NCI-H146 (cell line): ENCODE measurements at places on chromosomes 16 and 17.

DNA sequence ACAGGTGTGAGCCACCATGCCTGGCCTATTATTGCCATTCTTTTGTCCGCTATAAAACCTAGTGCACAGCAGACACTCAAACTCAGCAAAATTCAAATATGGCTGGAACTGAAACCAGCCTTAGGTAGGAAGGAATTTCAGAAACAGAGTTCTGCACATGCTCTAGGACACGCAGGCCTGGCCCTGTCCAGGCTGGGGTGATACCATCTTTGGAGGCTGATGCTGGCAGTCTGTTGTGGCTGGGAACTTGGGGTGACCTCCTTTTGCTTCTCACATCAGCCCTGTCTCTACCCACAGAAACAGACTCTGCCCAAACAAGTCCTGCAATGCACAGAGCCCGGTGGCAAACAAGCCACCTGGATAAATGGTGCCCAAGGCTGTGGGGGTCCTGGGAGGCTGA, 12.6 kb upstream of the KIFC3 start:
- DNase-seq: no peak

DNA sequence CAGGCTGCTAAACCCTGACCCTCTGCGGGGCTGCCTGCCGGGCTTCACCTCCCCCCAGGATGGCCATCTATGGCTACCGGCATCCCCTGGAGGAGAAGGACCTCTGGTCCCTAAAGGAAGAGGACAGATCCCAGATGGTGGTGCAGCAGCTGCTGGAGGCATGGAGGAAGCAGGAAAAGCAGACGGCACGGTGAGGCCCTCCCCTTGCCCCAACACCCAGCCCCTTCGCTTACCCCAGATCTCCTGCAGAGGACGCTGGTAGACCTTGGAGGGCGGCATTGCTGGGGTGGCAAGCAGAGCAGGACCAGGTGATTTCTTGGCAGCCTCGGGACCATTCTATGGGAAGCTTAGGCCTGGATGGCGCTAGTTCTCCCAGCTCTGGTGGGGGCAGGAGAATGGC, 24.5 kb downstream of the ABCC3 start:
- DNase-seq: no peak

GRCh38 chr16:4298761-4299522, 16.9 kb upstream of the GLIS2 start:
- DNase-seq: no peak

DNA sequence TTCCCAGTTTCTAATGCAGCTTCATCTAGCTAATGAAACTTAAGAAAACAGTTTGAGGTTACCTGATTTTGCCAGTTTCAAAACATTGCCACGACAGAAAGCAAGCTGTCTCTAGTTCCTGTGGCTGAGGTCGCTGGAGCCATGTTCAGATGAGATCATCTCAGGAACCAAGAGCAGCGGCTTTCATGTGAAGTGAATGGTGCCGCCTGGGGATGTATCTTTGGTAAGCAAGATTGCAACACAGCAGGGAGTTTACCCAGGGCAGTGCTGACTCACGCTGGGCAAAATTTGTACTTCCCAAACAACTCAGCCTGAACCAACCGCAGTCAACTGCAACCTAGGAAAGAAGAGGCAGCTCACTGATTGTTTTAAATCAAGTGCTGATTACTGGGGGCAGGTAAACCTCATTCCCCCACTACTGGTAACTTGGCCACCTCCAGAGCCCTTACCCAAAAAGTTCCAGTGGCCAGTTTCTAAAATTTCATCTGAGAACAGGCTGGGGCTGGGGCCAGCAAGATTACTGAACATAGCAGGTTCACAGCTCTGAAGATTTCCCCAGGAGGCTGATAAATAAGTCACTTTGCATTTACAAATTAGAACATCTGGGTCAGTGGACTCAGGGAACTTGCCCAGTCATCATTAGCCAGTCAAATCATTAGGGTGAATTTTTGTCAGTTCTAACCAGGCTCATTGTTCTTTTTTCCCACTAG, at the start of gene RFFL:
Gene RFFL (minus strand): TSS at position 194 of the 710 bp plus-strand sequence. CDS start 37,154 bp downstream, outside the sequence.
- DNase-seq: peak; percentile 94

DNA sequence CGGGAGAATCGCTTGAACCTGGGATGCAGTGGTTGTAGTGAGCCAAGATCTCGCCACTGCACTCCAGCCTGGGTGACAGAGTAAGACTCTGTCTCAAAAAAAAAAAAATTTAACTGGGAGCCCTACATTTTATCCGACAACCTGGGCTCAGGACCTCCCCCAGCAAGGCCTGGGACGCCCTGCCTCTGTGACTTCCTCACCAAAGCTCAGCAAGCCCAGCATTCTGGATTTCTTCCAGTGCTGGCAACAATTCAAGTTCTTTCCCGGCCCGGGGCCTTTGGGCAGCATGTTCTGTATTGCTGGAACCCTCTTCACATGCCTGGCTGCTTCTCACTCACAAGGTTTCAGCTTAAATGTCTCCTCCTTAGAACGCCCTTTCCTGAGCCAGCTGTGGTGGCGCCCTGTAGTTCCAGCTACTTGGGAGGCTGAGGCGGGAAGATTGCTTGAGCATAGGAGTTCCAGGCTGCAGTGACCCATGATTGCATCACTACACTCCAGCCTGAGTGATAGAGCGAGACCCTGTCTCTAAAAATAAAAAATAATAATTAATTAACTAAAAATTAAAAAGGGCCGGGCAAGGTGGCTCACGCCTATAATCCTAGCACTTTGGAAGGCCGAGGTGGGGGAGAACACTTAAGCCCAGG, 15.9 kb upstream of the MEIOB start:
- DNase-seq: no peak

- no peak for DNase-seq
Measured at GRCh38 chr17:57373756-57374155, 117.4 kb downstream of the MSI2 start.

DNA sequence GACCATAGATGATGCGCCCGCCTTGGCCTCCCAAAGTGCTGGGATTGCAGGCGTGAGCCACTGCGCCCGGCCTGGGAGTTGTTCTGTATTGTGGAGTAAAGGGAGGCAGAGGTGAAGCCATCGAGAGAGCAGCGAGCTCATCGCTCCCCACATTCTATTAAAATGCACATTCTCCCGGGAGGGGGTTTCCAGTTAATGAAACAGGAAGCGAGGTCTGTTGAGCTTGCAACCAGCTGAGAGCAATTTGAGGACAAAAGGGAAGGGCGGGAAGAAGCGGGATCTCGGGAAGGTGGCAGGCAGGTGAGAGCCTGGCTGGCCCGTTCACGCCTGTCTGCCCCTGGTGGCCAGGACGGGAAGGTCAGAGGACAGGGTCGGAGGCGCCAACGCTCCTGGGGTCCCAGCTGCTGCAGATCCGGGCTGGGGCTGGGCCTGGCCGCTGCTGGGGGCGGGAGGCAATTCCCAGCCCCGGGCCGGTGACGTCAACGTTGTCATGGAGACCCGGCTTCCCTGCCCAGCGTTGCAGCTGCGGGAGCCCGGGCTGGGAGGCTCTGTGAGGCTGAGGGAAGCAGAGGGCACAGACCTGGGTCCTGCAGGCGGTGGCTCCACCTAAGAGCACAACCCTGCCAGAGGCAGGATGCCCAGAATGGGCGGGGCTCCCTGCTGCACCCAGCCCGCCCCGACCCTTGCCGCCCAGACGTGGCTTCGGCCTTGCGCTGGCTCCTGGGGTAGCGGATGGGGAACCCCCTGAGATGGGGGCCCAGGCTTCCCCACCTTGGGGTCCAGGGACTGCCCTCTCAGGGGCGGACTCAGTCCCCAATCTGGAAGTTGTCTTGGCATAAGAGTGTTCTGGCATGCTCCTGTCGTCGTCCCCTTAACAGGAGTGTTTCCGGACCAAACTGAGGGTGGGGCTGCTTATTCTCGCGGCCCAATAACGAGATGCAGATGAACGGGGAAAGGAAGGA, 48.7 kb upstream of the PLCG2 start:
- DNase-seq: peak; percentile 97

GRCh38 chr16:49441366-49441780, 67.8 kb downstream of the C16orf78 start:
- DNase-seq: peak; percentile 88

DNA sequence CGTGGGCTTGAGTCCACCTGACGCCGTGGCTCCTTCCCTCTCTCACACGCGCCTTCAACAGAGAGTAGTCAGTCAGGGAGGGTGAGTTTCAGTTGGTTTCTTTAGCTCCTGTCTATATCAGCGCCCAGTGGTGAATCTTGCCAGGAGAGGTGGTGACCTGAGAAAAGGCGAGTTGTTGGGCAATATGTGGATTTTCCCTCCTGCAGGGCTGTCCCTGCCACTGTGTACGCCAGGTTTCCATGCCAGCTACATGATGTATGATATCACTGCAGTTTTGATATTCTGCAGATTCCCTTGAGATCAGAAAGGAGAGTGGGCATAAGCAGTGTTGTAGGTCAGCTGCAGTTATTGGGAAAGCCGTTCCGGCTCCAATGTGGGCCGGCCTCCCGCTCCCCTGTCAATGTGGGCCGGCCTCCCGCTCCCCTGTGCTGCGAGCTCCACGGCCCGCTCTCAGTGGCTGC, 31.4 kb downstream of the BANP start:
- no peak for DNase-seq

DNA sequence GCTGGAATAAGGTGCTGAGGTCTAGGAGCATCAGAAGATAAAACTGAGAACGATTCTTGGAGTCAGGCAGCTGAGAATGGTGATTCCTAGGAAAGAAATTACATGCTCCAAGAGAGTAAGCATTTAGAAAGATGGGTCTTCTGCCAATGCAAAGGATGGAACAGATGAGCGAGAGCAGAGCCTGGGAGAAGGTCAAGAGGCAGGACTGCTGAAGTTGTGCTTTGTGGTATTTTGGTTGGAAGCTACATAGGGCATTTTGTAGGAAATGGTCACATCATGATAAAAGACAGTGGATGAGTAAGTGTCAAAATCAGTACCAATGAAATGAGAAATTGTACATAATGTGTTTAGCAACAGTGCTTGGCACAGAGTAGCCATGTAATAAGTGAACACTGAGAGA, 1.4 kb upstream of the CRYM start:
- no peak for DNase-seq

- peak; percentile 98 for DNase-seq
Measured at GRCh38 chr17:27345141-27345904, 51.4 kb downstream of the WSB1 start.

DNA sequence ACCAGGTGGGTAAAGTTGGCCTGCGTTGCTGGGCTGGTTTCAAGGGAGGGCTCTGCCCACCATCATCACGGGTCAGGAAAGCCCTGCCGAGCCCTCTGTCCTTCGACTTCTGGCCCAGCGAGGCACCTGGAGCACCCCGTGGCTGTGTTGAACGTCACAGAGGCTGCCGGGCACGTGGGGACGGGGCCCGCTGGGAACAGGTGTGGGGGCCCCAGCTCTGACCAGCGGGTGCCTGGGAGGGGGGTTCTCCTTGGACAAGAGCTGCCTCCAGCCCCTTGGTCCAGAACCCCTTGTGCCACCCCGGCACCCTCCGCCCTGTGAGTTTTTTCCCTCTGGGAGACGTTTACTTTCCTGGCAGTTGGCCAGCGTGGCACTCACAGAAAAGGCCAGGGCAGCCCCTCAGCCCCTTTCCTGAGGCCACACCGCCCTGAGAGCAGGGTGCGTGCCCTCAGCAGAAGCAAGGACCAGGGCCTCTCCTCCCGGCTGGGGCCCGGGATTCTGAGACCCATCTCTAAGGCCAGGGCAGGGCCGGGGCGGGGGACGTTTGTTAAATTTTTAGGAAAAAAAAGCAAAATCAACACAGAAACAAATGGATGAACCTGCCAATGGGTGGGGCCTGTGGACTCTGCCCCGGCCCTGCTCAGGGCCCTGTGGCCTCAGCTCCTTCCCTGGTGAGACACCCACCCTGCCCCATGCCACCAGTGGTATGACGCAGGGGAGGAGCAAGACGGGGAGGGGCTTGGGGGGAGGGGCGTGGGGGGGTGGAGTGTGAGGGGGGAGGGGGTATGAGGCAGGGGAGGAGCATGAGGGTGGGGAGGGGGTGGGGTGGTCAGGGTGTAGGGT, 31.3 kb upstream of the GNG13 start:
- DNase-seq: no peak

- DNase-seq: no peak
Measured at GRCh38 chr17:2321399-2321798, 14.9 kb downstream of the TSR1 start.

DNA sequence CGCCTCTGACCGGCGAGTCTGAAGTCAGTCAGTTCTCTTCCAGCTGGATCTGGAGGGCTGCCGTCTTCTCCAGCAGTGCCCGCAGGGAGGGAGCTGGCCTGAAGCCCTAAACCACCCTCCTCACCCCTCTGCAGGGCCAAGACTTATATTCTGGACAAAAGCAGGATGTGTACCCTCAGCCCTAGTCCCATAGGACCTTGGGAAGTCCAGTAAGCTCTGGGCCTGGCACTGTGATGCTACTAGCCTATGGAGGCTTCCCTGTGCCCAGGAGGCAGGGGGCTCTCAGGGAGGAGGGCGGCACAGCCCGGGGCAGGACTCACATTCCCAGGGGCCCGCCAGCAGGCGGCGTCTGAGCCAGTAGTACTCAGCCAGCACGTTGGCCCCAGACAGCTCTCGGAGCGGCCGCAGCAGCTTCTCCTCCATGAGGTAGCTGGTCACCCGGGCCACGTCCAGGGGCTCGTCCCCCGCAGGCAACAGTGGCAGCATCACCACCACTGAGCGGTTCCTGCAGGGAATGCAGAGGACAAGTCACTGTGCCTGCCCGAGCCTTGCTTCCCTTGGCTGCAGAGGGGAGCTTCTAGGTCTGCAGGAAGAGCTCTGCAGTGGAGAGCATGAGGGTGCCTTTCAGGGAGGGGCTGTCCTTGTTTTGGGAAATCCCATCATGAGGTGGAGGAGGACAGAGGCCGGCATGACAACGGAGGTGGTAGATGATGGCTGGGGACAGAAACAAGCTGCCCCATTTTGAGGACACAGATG, 41.7 kb downstream of the RMI2 start:
- no peak for DNase-seq

GRCh38 chr17:77145224-77145611, 4.4 kb downstream of the SEC14L1 start:
- DNase-seq: no peak

GRCh38 chr16:11333702-11334101, 11.6 kb upstream of the RMI2 start:
- DNase-seq: no peak

DNA sequence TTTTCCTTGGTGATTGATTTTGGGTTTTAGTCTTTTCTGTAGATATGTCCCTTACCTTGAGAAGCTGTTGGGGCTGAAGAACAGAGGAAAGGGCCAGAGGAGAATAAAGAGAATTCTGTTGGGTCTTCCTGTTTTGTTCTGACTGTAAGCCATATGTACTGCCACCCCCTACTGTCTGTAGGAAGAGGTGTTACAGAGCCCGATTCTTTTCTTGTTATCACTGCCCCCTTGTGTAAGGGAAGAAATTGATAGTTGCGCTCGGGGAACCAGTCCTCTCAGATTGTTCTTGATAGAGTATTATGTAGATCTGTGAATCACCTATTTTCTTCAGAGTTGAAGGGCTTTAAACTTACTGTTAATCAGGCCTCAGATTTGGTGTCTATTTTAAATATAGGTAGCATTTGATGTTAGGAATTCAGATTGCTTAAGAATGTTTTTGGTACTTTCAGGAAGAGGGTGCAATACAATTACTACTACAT, 2.4 kb downstream of the TANC2 start:
- peak; percentile 77 for DNase-seq

GRCh38 chr17:32882029-32882428, 5.1 kb upstream of the MYO1D start:
- DNase-seq: no peak

DNA sequence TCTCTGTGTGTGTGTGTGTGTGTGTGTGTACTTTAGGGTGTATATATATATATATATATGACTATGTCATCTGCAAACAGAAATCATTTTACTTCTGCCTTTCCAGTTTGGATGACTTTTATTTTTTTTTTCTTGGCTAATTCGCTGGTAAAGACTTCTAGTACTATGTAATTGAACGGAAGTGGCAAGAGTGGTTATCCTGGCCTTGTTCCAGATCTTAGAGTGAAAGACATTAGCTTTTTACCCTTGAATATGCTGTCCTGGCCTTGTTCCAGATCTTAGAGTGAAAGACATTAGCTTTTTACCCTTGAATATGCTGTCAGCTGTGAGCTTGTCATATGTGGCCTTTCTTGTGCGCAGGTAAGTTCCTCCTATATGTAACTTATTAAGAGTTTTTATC, 72.7 kb upstream of the MYOCD start:
- DNase-seq: no peak
